Hematopoietic multipotent progenitor cell treated with erythropoietin and hydrocortisone succinate and interleukin-3 and kit ligand, for 6 days (in vitro differentiated cells): ENCODE measurements at places on chromosomes 4 and X.

- no peak for DNase-seq
These were observed 67.8 kb downstream of the TAPT1 start for GRCh38 chr4:16158504-16158852.

DNA sequence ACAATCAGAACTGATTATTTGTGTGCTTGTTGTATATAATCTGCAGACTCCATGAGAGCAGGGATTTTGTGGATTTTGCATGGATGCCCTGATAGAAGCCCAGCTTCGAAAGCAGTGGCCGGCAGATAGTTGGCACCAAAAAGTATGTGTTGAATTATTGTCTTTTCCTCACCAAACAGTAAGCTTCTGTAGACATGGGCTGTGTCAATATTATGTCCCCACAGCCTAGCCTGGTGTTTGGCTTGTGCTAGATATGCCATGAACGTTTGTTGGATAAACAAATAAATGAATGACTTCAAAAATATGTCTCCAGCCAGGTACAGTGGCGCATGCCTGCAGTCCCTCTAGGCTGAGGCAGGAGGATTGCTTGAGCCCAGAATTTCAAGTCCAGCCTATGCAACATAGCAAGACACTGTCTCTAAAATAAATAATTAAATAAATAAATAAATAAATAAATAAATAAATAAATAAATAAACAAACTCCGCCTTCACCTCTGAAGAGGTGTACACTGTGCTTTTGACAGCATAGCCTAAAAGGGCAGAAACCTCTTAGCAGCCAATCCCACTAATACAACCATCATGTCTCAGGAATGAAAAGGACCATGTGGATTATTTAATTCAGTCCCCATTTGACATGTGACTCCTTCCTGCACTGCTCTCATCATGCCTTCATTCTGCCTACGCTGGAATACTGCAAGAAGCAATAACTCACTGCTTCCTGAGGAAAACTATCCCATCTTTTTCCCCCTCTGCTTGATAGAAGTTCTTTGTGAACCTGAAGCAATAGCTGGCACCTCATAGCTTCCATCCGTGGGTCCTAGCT is 335.2 kb downstream of the FBXW7 start:
- DNase-seq: no peak

DNA sequence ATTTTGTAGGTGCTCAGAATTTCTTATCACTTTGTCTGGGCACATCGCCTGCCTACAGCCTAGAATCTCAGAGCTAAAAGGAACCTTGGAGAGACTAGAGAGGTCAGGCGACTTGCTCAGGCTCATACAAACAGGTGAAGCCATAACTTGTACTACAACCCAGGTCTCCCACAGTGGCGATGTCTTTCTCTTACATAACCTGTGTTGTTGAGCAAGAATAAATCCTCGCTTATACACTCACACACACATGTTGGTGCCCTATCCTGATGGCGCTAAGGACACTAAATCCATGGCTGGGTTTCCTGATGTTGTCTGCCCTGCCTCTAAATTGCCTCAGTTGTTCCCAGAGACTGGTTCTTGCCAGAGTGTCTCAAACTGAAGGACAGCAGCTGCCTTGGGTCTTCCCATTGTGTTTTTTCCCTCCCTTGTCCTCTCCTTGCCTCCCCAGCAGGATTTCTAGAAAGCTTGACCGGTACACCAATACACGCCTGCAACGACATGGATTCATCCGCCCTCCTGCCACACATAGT is 1.6 kb downstream of the TSC22D3 start:
- DNase-seq: no peak

GRCh38 chr4:105184316-105184980 is 37.8 kb downstream of the TET2 start:
- DNase-seq: no peak

DNA sequence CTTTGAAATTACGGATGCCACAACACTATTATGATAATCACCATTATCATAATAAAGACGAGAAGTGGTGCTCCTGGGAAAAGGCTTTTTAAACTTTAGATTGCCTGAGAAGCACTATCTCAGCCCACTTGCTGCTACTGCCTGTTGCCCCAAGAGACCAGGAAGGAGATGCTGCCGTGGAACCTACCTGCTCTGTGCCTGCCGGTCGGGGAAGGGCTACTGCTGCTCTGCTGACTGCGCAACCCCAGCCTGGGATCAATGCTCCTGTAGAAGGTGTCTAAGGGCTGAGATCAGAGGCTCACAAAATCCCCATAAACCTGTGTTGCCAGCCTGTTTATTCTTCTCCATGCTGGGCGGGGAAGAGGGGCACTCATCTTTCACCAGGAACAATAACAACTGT is 145.3 kb upstream of the VCX3B start:
- DNase-seq: no peak

GRCh38 chr4:1246901-1247863 is 1.7 kb downstream of the CTBP1 start:
- peak; percentile 51 for DNase-seq
